Activated naive CD8-positive, alpha-beta T cell treated with anti-CD3 and anti-CD28 coated beads for 36 hours (primary cell): ENCODE measurements at places on chromosomes 5 and 9. TPM values are rescaled to one million over a fixed set of nuclear protein-coding genes. Genes with fewer than 3 reads are reported as not detected.
A peak's percentile ranks its signal among the peaks of the same experiment; 100 is the strongest.

DNA sequence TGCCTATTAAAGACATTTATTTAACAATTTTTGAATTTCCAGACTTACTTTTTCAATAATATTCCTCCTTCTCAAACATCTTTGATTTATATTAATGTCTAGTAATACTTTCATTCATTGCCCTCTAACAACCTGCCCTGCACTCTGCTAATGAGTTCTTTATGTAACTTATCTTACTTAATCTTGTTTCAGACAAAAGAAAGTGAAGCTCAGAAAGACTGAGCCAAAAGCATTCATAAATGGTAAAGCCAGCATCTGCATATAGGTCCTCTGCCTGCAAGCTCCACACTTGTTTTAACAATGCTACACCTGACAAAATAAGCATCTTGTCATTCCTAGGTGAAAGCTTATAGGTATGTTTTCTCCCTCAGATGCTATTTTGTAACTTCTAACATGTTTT is 2.4 kb upstream of the TNPO1 start:
- H3K36me3 ChIP-seq = no peaks in the 10 kb centered on the region
- no peak for DNase-seq
- no peak overlapping the region for H3K27ac ChIP-seq

DNA sequence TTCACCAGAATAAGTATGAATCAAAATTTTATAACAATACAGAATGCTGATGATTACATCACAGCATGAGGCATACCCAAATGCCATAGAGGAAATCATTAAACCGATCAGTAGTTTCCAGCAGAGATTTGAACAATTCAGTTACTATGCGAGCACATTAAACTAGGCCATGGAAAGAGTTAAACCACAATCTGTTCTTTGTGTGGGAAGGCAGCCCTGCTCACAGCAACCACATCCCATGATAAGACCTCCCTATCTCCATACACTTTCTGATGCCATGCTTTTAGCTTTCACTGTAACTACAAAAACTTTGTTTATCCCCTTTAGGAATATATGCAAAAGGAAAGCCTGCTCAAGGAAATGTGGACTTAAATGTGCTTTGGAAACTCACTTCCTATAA is 4.5 kb downstream of the NFIB start:
- no peak for DNase-seq
- H3K27me3 ChIP-seq = peaks cover 79% of the 10 kb centered on the region
- H3K4me3 ChIP-seq = no peak overlapping the region
- no peaks in the 10 kb centered on the region for H3K36me3 ChIP-seq
- H3K4me1 ChIP-seq = peaks cover 13% of the 10 kb centered on the region
- no peak overlapping the region for H3K27ac ChIP-seq

- H3K27ac ChIP-seq = no peak overlapping the region
- H3K4me3 ChIP-seq = no peak overlapping the region
- DNase-seq = no peak
- peaks cover 75% of the 10 kb centered on the region for H3K27me3 ChIP-seq
- H3K4me1 ChIP-seq = peaks cover 5% of the 10 kb centered on the region
Measured at GRCh38 chr9:8855046-8855445, 1055.5 kb upstream of the DMAC1 start.

GRCh38 chr9:133334161-133334560 is 1.8 kb downstream of the SURF6 start:
- no peaks in the 10 kb centered on the region for H3K27me3 ChIP-seq
- peak overlapping the region; percentile 66 for H3K27ac ChIP-seq
- H3K4me3 ChIP-seq = peak overlapping the region; percentile 98
- H3K4me1 ChIP-seq = peaks cover 29% of the 10 kb centered on the region
- H3K36me3 ChIP-seq = peaks cover 50% of the 10 kb centered on the region

DNA sequence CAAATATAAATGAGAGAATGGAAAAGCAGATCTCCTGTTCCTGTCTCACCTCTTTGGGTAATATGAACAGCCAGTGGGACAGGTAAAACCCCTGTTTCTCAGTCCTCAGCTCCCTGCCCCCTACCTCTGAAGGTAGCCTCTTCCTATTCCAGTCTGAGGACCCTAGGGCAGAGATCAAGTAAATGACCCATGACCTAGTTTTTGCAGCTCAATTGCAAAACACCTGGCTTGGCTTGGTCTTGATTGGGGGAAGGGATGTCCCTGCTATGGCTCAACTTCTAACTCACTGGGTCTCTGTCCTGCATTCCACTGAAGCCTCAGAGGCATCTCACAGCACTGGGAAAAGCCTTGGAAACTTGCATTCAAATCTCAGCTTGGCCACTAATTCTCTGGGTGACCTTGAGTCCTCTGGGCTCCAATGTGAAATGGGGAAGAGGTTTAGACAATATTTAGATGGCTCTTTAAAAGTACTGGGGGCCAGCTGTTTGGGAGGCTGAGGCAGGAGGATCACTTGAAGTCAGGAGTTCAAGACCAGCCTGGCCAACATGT is 1.6 kb upstream of the GALT start:
- no peak for DNase-seq
- H3K27me3 ChIP-seq = no peaks in the 10 kb centered on the region
- peaks cover 21% of the 10 kb centered on the region for H3K4me1 ChIP-seq

GRCh38 chr9:116269250-116269649 is 115.7 kb downstream of the PAPPA start:
- no peaks in the 10 kb centered on the region for H3K27me3 ChIP-seq
- no peaks in the 10 kb centered on the region for H3K36me3 ChIP-seq
- DNase-seq = no peak
- no peaks in the 10 kb centered on the region for H3K4me1 ChIP-seq
- H3K27ac ChIP-seq = no peak overlapping the region
- H3K4me3 ChIP-seq = no peak overlapping the region

- no peaks in the 10 kb centered on the region for H3K4me1 ChIP-seq
- H3K27me3 ChIP-seq = peaks cover 17% of the 10 kb centered on the region
- DNase-seq = no peak
- H3K4me3 ChIP-seq = no peak overlapping the region
Measured at GRCh38 chr9:130254747-130255630, 10.6 kb upstream of the HMCN2 start.

DNA sequence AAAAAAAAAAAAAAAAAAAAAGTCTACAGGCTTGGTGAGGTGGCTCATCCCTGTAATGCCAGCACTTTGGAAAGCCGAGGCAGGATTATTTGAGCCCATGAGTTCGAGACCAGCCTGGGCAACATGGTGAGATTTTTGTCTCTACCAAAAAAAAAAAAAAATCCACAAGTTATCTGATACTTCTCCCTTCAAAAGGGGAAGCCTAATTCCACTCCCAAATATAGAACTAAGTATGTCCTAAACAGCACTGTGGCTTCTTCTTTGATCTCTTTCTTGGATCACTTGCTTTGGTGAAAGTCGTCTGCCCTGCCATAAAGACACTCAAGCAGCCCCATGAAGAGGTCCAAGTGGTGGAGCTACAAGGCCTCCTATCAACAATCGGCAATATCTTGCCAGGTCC is 18.8 kb upstream of the STING1 start:
- no peak for DNase-seq
- H3K27ac ChIP-seq = no peak overlapping the region
- peaks cover 1% of the 10 kb centered on the region for H3K36me3 ChIP-seq

DNA sequence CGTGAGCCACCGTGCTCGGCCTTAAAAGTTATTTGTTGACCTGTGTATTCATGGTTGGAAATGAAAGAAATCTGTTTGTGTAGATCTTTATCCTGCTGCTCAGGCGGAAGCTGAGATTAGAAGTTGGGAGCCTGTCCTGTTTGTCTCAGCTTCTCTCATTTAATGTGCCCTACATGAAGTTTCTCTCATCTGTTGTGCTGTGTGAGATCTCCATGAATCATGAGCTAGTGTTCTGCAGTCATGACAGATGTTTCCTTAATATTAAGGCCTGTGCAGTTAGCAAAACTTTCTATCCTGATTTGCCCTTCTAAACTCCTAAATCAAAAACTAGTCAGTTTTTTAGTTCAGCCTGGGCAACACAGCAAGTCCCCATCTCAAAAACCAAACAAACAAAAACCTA is 59.5 kb downstream of the FAM78A start:
- H3K27me3 ChIP-seq = no peaks in the 10 kb centered on the region
- peaks cover 7% of the 10 kb centered on the region for H3K4me1 ChIP-seq
- no peak for DNase-seq
- H3K36me3 ChIP-seq = peaks cover 35% of the 10 kb centered on the region
- H3K4me3 ChIP-seq = no peak overlapping the region

GRCh38 chr9:127828262-127829031 is 25.8 kb downstream of the FPGS start:
- no peak overlapping the region for H3K27ac ChIP-seq
- no peak overlapping the region for H3K4me3 ChIP-seq
- peaks cover 11% of the 10 kb centered on the region for H3K4me1 ChIP-seq
- no peaks in the 10 kb centered on the region for H3K27me3 ChIP-seq
- H3K36me3 ChIP-seq = peaks cover 2% of the 10 kb centered on the region
- DNase-seq = no peak

GRCh38 chr9:135865531-135865930 is 41.8 kb downstream of the CAMSAP1 start:
- peaks cover 8% of the 10 kb centered on the region for H3K4me1 ChIP-seq
- peaks cover 15% of the 10 kb centered on the region for H3K36me3 ChIP-seq
- H3K27me3 ChIP-seq = no peaks in the 10 kb centered on the region
- no peak for DNase-seq
- no peak overlapping the region for H3K4me3 ChIP-seq
- no peak overlapping the region for H3K27ac ChIP-seq

DNA sequence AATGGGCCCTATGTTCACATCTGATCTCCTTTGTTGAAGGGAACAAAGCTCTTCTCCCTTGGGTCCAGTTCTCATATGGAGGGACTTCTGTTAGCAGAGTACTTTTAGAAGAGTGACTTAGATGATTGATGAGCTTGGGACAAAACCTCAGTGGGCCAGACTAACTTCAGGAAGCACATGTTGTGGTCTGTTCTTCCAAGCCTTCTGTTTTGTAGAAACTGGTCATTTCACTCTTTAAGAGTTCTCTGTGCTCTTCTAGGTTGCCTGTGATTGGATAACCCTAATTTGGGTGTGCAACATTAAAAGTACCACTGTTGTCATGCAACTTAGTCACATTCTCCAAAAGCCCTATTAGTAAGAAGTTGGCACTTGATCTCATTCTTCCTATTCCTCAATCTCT is 183.5 kb upstream of the ACO1 start:
- no peak overlapping the region for H3K4me3 ChIP-seq
- DNase-seq = no peak
- H3K27me3 ChIP-seq = no peaks in the 10 kb centered on the region
- H3K36me3 ChIP-seq = no peaks in the 10 kb centered on the region

DNA sequence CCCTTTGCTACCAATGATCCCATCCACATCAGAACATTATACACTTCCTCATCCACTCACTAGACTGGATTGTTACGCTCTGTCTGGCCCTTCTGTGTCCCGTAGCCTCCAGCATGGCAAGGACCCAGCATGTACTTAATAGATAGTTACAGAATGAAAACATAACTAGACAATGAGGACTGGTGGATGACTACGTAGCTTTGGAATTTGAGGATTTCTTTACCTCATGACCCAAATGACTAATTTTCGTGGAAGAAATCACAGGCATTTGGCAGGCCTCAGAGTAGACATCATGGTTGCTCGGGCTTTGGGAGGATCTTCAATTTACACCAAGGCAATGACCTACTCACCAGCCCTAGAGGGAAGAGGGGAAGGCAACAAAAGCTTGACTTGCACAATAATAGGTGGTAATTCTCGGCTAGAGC is 299.8 kb downstream of the TLE1 start:
- H3K36me3 ChIP-seq = no peaks in the 10 kb centered on the region
- no peak for DNase-seq
- no peaks in the 10 kb centered on the region for H3K4me1 ChIP-seq
- H3K27ac ChIP-seq = no peak overlapping the region
- no peaks in the 10 kb centered on the region for H3K27me3 ChIP-seq
- no peak overlapping the region for H3K4me3 ChIP-seq

DNA sequence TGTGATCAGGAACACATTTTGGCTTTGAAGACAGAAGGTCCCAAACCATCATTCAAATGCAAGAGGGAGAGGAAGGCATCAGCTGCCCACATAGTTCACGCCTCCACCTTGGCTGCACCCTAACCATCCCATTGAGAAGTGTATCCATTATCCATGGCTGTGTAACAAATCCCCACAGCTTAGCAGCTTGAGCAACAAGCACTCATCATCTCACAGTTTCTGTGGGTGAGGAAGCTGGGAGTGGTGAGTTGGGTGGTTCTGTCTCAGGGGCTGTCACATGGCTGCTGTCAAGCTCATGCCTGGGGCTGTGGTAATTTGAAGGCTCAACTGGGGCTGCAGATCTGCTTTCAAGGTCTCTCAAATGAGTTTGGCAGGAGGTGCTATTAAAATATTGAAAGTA is 23.0 kb upstream of the CEP72 start:
- no peak overlapping the region for H3K27ac ChIP-seq
- peaks cover 3% of the 10 kb centered on the region for H3K36me3 ChIP-seq
- DNase-seq = no peak
- no peak overlapping the region for H3K4me3 ChIP-seq

The ARID3C gene
- total RNA-seq = 0.31 TPM

The PCDHGA7 gene
- not detected for total RNA-seq

The BNC2 gene
- not detected for total RNA-seq
